ENCODE measurements at places on chromosomes 4 and X.

DNA sequence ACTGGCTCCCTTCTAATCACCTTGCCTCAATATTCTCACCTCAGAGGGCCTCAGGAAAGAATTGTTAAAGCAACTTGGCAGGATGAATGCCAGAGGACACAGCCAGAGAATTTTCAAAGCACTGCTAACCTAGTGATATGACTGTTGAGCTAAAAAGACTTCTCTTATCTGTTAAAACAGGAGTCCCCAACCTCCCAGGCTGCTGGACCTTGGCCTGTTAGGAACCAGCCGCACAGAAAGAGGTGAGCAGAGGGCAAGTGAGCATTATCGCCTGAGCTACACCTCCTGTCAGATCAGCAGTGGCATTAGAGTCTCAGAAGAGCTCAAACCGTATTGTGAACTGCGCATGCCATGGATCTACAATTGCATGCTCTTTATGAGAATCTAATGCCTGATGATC, 1.7 kb upstream of the KCNE5 start:
- no peak for DNase-seq

DNA sequence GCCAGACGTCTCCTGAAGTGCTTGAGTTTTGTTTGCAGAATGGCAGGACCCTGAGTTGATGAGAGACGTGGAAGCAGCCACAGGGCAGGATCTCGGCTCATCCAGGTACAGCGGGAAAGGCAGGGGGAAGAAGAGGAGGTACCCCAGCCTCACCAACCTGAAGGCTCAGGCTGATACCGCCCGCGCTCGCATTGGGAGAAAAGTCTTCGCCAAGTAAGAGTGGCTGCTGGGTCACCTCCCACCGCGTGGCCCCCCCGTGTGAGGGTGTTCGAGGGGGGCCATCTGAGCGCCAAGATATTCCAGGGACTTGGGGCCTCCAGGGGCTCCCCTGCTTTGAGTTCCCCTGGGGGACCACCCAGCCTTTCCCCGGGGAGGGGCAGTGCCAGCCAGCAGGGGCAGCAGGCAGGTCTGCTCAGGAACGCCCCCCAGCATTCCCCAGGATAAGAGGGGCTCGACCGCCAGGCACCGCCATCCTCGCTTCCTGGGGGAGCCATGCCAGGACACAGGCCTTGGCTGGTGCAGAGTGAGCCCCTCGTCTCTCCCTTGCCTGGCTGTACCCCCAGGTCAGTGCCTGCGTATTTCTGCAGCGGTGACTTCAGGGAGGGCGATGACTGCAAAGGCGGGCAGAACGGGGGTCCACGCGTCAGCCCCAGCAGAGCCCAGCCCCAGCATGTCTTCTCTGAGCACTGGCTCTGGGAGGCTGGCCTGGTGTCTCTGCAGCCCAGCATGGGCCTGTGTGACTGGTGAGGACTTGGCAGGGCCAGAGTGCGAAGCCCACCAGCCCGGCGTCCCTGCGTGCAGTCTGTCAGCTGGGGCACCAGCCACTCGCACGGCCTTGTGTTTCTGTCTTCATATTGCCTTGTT, 22.3 kb downstream of the NKX1-1 start:
- no peak for DNase-seq

DNA sequence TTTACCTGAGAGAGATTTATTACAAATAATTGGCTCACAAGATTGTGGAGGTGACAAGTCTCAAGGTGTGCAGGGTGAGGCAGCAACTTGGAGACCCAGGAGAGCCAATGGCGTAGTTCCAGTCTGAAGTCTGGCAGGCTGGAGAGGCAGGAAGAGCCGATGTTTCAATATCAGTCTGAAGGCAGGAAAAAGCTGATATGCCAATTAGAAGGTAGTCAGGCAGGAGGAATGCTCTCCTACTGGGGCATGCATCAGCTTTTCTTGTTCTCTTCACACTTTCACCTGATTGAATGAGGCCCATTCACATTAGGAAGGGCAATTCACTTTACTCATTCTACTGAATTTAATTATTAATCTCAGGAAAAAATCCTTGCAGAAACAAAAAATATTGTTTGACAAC, 1351.7 kb upstream of the ADGRL3 start:
- no peak for DNase-seq

GRCh38 chr4:16916719-16917337, 18.4 kb upstream of the LDB2 start:
- DNase-seq, result no peak

GRCh38 chr4:113643505-113643904, 118.0 kb downstream of the CAMK2D start:
- no peak for DNase-seq

DNA sequence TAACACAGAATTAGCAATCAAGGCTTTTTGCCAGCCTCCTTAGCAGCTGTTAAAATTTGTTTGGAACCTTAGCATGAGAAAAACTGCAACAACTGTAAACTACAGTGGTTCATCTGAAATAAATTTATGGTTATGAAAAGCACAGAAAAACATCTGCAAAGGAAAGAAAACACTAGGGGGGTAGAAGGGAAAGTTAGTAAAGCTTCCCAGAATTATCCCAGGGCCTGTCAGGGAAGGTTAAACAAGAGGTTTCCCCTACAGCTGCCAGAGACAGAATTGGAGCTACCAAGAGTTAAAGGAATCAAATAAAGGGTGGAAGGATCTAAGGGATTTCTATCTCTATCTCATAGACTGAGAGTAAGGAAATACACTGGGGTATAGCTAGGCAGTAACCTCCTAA, 234.7 kb upstream of the DIAPH2 start:
- no peak for DNase-seq

DNA sequence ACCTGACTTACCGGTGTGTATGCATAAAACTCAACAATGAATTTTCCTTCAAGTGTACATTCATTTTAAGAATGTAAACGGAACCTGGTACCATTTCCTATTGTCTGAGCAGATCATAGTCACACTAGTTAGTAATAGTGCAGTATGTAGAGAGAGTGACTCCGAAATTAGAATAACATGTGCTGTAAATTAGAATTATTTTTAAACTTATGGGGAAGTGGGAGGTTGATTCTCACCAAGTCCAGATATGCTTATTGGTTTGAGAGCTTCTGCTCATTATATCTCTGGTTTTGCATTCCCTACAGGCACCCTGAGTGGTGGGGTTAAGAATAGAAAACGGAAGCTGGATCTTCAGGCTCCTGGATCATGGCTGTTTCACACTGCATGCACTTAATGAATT, 39.6 kb downstream of the KLF3 start:
- DNase-seq, result no peak

GRCh38 chr4:90317785-90318184, 190.6 kb downstream of the CCSER1 start:
- DNase-seq, result peak; percentile 18

- DNase-seq, result no peak
These were observed 35.3 kb downstream of the AREG start for GRCh38 chr4:74480267-74480666.

DNA sequence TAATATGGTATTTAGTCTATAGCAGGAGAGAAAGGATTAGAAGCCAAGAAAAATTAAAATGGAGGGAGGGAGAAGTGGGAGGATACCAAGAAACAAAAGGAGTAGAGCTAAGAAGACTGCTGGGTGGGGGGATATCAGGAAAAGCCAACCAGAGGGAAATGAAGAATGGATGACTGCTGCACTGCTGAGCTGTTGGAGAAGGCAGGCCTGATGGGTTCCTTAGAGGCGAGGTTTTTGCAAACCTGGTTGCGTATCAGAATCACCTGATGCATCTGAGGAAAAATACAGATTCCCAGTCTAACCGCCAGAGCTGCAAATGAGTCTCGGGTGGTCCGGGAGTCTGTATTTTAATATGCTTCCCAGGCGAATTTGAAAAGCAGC, 1.5 kb downstream of the PGRMC1 start:
- DNase-seq, result no peak

GRCh38 chr4:54067166-54067565, 2.8 kb upstream of the CHIC2 start:
- DNase-seq, result no peak

GRCh38 chr4:31089815-31090214, 369.6 kb downstream of the PCDH7 start:
- peak; percentile 60 for DNase-seq

GRCh38 chr4:105170711-105171110, 24.0 kb downstream of the TET2 start:
- no peak for DNase-seq

- DNase-seq, result no peak
These were observed 23.6 kb downstream of the TNIP2 start for GRCh38 chr4:2732526-2732925.

- DNase-seq, result no peak
These were observed 13.7 kb upstream of the RASGEF1B start for GRCh38 chr4:81485310-81485980.

DNA sequence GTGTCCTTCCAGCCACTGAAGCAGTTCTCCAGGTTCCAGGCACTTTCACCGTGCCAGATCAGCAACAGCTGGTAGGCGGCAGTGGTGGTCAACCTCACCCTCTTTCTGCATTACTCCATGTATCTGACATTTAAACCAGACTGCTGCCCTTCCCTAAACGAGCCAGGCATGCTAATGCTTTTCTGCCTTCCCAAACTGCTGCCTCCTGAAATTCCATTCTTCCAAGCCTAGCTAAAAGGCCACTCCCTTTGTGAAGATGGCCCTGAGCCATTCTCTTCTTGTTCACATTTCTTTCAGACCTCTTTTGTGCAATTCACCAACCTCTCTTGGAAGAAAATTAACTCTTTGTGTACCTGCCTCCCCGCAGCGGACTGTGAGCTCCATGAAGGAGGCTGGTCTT, 73.7 kb downstream of the CHST7 start:
- no peak for DNase-seq

DNA sequence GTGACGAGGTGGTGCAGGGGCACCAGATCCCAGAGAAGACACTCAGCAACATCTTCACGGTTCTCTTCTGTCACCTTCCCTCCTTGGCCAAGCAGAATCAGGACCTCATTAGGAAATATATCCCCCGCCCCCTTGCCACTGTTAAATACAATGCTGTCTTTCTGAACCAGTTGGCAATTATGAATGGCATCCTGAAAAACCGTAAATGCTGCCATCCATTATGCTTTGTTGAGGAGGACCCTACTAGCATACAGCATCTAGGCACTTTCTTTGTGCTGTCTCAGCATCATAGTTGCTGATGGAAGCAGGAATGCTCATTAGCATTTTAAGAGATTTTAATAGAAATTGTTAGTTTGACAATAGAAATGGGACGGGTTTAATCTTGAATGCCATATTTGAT, 138.5 kb downstream of the DCLK2 start:
- DNase-seq, result no peak

GRCh38 chr4:46329118-46329976, 60.6 kb downstream of the GABRA2 start:
- DNase-seq, result no peak

Data from epithelial cell of proximal tubule (primary cell).